Stimulated activated CD4-positive, alpha-beta T cell treated with anti-CD3 and anti-CD28 coated beads, Interleukin-2, amount 100 ng/mL, for 24 hours (primary cell): ENCODE measurements at places on chromosomes 5 and 9.

DNA sequence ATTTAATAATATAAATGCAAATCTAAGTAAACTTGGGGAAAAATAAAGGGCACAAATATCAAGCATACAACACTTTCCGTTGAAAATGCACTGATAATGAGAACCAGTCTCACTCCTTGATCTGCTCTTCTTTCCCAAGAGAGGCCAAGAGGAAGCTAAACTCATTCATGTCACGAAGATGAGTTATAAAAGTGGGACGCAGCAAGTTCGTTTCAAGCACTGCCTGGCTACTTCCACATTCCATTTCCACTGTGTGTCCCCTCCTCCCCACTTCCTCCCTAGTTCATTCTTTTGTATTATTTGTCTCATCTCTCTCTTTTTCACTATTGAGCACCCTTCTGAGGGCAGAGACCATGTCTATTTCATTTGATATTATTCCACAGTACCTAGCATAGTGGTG, 158.1 kb downstream of the SLC24A2 start:
- no peak for DNase-seq

DNA sequence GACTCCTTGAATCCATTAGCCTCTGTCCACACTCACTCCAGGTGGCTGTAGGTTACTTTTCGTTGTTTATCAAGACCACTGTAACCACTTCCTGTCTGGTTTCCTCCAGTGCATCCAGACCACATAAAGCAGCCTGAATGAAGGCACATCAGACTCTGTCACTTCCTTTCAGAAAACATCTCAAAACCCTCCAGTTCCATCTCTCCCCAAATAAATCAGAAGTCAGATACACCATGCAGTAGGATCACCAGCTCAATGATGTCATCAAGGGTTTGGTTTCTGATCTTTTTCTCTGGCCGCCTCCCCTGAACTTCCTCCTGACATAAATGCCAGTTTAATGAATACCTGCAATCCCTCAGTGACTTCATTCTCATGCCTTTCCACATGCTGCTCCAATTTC, 161.2 kb downstream of the ZNF462 start:
- no peak for DNase-seq

DNA sequence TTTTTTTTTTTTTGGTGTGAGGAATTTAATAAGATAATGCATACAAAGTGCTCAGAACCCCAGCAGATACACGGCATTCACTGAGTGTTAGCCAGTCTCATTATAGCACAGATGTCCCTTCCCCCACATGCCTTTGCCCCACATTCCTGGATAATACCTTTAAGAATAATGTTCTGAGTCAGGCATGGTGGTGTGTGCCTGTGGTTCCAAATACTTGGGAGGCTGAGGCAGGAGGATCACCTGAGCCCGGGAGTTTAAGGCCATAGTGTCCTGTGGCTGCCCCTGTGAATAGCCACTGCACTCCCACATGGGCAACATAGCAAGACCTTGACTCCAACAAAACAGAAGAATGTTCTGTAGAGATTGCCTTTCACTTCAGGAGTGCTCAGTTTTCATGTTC, 24.2 kb upstream of the ANKRD18A start:
- DNase-seq: no peak

- DNase-seq: no peak
These were observed 11.9 kb downstream of the LAMC3 start for GRCh38 chr9:131020862-131021261.

DNA sequence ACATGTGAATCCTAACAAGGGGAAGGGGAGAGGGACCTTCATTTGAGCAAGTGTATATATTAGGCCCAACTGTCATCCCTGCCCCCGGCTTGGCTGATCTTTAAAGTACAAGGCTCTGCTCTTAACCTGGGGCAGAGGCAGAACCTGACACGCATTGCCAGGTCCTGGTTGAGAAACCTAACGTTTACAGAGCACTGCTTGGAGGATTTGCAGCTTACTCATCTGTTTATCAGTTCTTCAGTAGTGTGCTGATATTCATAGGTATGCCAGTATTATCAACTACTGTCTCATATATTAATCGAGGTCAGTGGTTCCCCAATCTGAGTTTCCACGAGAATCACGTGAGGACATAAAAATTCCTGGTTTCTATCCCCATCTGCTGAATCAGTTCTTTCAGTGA, 50.4 kb downstream of the ACO1 start:
- DNase-seq: no peak

DNA sequence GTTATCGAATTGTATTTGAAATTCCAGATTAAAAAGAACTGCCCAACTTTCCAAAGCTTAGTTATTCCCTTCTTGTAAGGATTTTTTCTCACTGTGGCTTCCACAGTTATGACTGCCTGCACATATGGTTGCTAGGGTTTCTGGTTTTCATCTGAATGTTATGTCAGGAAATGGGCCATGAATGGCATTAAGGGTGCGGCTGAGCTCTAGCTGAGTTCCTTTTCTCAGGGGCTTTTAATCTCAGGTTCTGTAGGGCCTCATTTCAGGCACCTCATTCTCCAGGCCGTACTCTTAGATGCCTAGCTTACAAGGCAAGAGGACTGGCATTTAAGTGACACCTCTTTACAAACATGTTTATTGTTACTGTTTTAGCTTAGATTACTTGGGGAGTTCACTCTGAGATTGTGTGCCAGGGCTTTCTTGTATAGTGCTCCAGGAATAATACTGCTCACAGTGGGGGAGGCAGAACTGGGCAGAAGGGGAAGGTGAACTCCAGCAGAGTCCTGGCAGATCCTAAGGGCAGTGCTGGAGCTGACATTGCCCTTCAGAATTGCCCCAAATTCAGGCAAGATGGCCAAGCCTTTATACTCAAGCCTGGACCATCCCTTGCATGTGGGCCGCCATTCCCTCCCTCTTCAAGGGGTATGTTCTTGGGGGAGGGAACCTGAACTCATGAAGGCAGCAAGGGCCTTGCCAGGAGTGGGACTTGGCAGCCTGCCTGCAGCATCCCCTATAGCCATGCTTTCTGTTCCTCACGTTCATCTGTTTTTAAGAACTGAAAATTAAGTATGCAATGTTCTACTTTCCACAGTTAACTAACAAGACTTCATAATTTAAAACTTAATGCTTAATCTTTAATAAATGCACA, 111.5 kb downstream of the KDM4C start:
- DNase-seq: no peak

- DNase-seq: no peak
These were observed 119.4 kb downstream of the MPDZ start for GRCh38 chr9:13160051-13160450.

GRCh38 chr9:37025823-37026112, 8.3 kb downstream of the PAX5 start:
- no peak for DNase-seq

DNA sequence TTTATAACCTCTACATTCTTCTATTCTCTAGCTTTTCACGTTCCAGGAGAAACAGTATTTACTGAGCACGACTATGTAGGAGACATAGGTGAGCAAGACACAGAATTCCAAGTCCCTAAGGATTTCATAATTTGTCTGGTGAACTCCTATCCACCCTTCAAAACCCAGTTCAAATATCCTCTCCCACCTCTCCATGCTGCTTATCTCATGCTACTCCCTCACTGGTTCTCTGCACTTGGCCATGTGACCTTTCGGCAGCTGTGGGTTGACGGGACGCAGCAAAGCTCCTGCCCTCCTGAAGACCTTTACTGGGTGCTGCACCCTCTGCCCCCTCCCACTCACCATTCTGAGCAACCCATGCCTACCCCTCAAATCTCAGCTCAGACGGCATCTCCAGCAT, 173.2 kb downstream of the RGS3 start:
- no peak for DNase-seq

GRCh38 chr5:152107220-152107619, 182.6 kb upstream of the GLRA1 start:
- DNase-seq: no peak

- no peak for DNase-seq
These were observed 116.6 kb downstream of the PCSK1 start for GRCh38 chr5:96316487-96316886.

- no peak for DNase-seq
These were observed 9.4 kb upstream of the TENT2 start for GRCh38 chr5:79602889-79603288.

- DNase-seq: peak; percentile 3
These were observed 44.2 kb downstream of the NIPSNAP3B start for GRCh38 chr9:104808035-104808614.

DNA sequence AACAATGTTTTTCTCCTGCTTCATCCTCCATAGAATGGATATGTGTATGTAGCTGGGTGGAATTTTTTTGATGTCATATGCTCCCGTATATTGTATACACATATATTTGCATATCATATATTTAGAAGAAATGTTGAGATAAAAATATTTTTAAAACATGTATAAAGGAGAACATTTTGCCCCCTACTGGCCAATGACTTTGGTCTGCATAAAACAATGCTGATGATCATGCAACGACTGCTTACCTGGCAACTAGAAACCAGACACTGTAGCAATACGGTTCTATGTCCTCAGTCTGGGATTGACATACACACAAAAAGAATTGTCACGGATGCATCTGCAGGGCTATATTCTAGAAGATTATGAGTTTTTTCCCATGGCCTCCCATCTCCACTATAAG, 503.6 kb downstream of the ELAVL2 start:
- DNase-seq: no peak

- DNase-seq: peak; percentile 21
These were observed 703 bp downstream of the FAM120AOS start for GRCh38 chr9:93452710-93453046.

DNA sequence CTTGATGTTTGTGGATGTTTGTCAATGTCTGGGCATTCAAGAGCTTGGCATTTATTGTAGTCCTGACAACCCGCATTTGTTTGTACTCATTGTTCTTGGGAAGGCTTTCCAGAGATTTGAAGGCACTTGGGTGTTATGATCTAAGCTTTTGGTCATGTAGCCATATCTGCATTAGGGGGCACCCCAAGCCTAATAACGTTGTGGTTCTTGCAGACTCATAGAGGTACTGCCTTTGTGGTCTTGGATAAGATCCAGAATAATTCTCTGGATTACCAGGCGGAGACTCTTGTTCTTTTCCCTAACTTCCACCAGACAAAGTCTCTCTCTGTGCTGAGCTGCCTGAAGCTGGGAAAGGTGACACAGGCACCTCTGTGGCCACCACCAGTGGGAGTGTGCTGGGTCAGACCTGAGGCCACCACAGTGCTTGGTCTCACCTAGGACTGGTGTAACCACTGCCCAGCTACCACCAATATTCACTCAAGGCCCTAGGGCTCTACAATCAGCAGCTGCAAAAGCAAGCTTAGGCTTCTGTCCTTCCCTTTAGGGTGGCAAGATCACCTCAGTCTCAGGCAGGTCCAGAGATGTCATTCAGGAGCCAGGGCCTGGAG, 144.4 kb upstream of the TAS2R1 start:
- DNase-seq: no peak

DNA sequence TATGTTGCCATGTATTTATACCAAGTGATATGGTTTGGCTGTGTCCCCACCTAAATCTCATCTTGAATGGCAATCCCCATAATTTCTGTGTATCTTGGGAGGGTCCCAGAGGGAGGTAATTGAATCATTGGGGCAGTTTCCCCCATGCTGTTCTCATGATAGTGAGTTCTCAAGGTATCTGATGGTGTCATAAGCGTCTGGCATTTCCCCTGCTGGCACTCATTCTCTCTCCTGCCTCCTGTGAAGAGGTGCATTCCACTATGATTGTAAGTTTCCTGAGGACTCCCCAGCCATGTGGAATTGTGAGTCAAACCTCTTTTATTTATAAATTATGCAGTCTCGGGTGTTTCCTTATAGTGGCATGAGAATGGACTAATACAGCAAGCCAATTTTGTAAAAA, 140.8 kb upstream of the ADAMTSL1 start:
- no peak for DNase-seq

DNA sequence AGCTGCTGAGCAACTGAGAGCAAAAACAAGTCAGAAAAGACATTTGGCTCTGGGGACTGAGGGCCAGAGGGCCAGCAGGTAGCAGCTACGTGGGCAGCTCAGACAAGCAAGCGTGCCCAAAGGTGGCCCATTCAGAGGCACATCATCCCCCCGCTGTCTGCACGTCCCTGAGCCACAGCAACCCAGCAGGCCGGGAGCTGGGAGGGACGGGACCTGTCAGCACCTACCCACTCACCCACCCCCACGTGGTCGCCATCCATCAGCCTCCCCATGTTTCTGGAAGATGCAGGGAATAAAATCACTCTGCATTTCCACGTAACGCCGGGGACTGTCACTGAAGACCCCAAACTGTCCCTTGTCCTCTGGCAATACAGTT, 167.8 kb downstream of the COL23A1 start:
- no peak for DNase-seq

DNA sequence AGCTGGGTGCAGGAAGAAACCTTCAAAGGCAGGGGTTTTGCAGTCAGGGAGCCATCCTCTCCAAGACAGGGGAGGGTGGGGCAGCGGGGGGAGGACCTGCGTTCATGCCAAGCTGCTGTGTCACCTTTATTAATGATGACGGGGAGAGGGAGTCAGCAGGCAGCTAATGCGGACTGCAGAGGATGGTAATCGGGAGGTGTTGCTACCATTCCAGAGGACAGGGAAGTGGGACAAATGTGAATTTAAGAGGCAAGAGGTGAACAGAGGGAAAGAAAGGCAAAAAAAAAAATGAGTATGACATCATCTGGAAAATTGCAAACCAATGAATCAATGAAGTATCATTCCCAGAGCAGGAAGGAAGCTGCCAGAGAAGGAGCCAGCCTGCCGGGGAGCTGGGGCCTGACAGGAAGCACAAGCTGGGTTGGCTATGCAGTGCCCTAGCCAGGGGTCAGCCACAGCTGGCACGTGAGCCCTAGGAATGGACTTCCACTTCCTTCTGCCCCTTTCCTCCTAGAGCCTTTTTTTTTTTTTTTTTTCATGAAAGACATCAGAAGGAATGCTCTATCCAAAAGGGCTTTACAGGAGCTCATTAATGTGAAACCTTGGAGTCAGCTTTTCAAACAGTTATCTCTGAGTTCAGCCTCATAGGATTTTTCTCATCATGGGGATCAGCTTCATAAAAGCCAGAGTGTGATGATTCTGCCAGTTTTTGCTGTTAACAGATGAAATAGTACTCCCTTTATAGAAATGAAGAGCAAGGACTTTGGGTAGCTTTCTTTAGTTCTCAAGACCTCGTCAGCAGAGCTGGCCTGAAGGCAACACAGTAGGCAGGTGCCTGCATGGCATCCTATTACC, 9.2 kb downstream of the INSYN2B start:
- DNase-seq: no peak

- DNase-seq: no peak
These were observed 184.8 kb downstream of the MLLT3 start for GRCh38 chr9:20437476-20437875.

DNA sequence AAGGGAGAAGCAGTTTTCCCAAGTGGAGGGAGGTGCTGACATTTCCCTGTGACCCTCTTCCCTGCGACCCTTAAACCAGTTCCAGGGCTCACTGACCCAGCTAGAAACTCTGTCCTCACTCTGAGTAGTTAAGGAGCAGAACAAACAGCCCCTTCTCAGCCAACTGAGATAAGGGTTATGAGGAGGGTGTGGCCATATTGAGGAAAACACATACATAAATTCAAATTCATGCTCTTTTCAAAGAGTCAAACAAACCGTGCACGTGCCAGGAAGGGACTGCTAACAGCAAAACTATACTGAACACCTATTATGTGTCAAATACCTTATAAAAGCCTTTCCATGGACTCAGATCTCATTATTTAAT, 4.9 kb upstream of the AKNA start:
- no peak for DNase-seq

GRCh38 chr9:109273869-109274268, 47.0 kb downstream of the EPB41L4B start:
- no peak for DNase-seq
